ENCODE measurements at places on chromosomes 7 and 10. TPM values are rescaled to one million over a fixed set of nuclear protein-coding genes. Genes with fewer than 3 reads are reported as not detected.
A peak's percentile ranks its signal among the peaks of the same experiment; 100 is the strongest.

Gene PLCE1
- total RNA-seq = 4.5 TPM

DNA sequence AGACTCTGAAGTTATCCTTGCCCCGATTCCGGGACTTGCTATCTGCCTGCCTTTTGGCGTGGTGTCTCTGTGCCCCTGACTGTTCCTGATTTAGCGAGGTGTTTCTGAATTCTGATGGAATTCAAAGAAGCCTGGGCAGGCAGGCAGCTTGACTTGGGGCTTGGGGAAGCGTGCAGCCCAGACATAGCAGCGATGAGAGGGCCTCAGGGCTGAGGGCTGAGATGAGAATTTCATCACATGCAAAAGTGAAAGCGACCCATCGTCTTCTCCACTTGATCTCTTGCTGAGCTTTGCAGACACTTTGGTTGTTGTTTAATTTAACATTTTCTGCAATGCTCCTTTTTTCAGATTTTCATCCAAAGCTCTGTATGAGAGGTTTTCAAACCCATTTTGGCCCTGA lies 57.8 kb downstream of the TCF7L2 start:
- DNase-seq = no peak

- no peak for DNase-seq
These were observed 283.6 kb downstream of the SUGCT start for GRCh38 chr7:40418448-40418847.

Gene MARVELD1
- total RNA-seq = 12.0 TPM

DNA sequence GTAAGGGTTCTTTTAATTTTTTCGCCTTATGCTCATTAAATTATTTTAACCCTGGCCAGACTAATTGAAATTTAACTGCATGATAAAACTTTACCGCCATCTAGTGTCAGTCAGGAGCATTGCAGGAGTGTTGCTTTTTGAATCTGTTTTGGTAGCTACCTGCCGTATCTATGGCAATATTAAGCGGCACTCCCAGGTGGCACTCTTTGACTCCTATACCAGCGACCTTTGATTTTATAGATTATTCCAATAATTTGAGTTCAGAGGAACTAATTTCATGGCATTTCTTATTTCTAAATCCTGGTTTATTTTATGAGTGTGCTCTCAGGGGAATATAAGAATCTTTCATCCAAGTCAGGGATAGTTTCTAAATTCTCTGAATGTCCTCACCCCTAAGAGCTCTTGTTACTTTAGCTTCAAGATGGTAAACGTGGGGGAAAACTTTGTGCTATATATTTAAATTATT lies 198.9 kb downstream of the REEP3 start:
- DNase-seq = peak; percentile 45

Gene ANKRD26
- total RNA-seq = 8.6 TPM

Gene ARHGAP19
- 12.8 TPM for total RNA-seq

DNA sequence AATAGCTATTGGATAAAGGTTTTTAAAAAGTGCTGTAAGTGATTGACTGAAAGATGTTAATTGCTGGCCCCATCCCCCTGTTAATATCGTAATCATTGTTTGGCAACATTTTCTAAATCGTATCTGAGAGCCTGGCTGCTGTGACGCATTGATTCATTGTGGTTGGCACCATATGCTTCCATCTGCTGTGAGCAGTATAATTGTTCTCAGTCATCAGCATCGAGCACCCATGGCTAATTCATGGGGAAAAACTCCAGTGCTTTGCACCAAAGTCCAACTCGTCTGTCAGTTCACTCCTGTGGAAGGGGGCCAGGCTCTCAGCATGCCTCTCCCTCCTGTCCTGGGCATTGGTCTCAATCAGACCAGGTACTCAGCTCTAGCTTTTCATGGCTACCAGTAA lies 205.2 kb downstream of the STK31 start:
- no peak for DNase-seq

Gene ZNRF2
- 0.54 TPM for total RNA-seq
